ENCODE measurements at places on chromosomes 11 and 22. TPM values are rescaled to one million over a fixed set of nuclear protein-coding genes. Genes with fewer than 3 reads are reported as not detected.
A peak's percentile ranks its signal among the peaks of the same experiment; 100 is the strongest.

GRCh38 chr11:132140056-132140455, 769.6 kb downstream of the NTM start:
- no peak overlapping the region for H3K27ac ChIP-seq
- no peaks in the 10 kb centered on the region for H3K27me3 ChIP-seq
- no peak for DNase-seq
- H3K36me3 ChIP-seq, result no peaks in the 10 kb centered on the region
- H3K4me3 ChIP-seq, result no peak overlapping the region

- H3K4me3 ChIP-seq, result no peak overlapping the region
- H3K36me3 ChIP-seq, result no peaks in the 10 kb centered on the region
- peaks cover 4% of the 10 kb centered on the region for H3K27me3 ChIP-seq
- no peak for DNase-seq
- no peak overlapping the region for H3K27ac ChIP-seq
Measured at GRCh38 chr22:49555526-49555925, 272.1 kb downstream of the BRD1 start.

DNA sequence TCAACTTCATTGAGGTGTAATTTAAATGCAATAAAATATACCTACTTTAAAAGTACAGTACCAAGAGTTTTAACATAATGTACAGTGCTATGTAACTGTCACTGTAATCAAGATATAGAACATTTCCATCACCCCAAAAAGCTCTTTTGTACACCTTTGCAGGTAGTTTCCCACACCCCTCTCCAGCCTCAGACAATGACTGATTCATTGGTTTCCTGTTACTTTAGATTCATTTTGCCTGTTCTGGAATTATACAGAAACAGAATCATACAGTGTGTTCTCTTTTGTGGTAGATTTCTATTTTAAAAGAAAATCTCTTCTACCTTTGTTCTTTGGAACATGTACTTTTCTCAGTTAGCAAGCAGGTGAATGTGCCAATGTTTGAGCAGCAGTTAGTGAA, 38.2 kb downstream of the SHISA8 start:
- peaks cover 31% of the 10 kb centered on the region for H3K36me3 ChIP-seq
- no peak overlapping the region for H3K4me3 ChIP-seq
- H3K27me3 ChIP-seq, result no peaks in the 10 kb centered on the region
- H3K4me1 ChIP-seq, result no peaks in the 10 kb centered on the region

GRCh38 chr11:126304457-126305075, 706 bp downstream of the DCPS start:
- H3K4me1 ChIP-seq, result peaks cover 35% of the 10 kb centered on the region
- no peaks in the 10 kb centered on the region for H3K36me3 ChIP-seq
- DNase-seq, result no peak
- peak overlapping the region; percentile 92 for H3K4me3 ChIP-seq
- peak overlapping the region; percentile 98 for H3K27ac ChIP-seq
- H3K27me3 ChIP-seq, result no peaks in the 10 kb centered on the region

DNA sequence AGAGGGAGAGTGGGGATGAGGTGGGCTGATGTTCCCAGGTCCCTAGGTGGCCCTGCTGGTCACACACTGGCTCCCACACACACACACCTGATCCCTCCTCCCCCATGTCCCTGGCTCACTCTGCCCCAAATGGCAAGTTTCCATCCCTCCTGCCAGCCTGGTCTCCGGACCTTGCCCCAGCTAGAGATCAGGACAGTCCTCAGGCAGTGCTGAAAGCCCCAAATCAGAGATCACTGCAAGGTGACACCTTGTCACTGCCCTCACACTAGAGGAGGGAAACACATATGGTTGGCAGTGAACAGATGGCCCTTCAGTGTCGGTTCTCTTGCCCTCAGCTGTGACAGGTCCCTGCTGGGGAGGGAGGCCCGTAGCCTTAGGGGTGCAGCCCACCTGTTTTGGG, 7.6 kb downstream of the TMPRSS5 start:
- DNase-seq, result no peak
- no peaks in the 10 kb centered on the region for H3K4me1 ChIP-seq
- peaks cover 1% of the 10 kb centered on the region for H3K27me3 ChIP-seq

DNA sequence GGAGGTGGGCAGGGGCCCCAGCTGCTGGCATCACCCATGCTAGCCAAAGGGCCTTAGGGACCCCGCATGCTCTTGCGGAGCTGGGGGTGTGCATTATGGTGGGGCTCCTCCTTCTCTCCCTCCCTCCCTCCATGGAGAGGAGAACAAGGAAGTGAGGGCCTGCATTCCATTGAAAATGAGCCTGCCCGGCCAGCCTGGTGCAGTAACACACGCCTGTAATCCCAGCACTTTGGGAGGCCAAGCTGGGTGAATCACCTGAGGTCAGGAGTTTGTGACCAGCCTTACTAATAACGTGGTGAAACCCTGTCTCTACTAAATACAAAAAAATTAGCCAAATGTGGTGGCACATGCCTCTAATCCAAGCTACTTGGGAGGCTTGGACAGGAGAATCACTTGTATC, 22.4 kb downstream of the SNAP29 start:
- H3K27me3 ChIP-seq, result no peaks in the 10 kb centered on the region
- H3K4me3 ChIP-seq, result no peak overlapping the region

DNA sequence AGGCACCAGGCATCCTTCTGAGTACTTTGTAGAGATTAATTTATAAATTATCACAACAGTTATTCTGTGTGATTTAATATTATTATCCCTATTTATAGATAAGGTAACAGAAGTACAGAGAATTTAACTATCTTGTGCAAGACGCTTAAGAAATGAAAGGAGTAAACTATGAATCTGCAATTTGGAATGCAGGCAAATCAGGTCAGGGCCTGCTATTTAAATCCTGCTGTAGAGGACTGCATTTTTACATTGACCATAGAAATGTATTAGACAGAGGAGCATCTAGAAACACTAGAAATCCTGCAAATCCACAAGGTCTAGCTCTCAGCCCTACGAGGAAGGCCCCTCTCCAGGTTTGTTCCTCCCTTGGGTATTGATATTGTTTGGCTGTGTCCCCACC, 336.2 kb downstream of the ETS1 start:
- no peaks in the 10 kb centered on the region for H3K27me3 ChIP-seq
- no peak for DNase-seq
- H3K4me1 ChIP-seq, result peaks cover 22% of the 10 kb centered on the region
- no peaks in the 10 kb centered on the region for H3K36me3 ChIP-seq

GRCh38 chr11:76380159-76380976, 564 bp downstream of the THAP12 start:
- peak overlapping the region; percentile 91 for H3K4me3 ChIP-seq
- H3K4me1 ChIP-seq, result peaks cover 29% of the 10 kb centered on the region
- H3K27ac ChIP-seq, result peak overlapping the region; percentile 85
- no peak for DNase-seq

- H3K27me3 ChIP-seq, result no peaks in the 10 kb centered on the region
- H3K4me3 ChIP-seq, result no peak overlapping the region
- peaks cover 3% of the 10 kb centered on the region for H3K36me3 ChIP-seq
- DNase-seq, result no peak
- peaks cover 30% of the 10 kb centered on the region for H3K4me1 ChIP-seq
Measured at GRCh38 chr11:15794361-15795150, 561.8 kb downstream of the SOX6 start.

GRCh38 chr22:20156042-20156389, 5.2 kb upstream of the CCDC188 start:
- no peak overlapping the region for H3K4me3 ChIP-seq
- H3K4me1 ChIP-seq, result peaks cover 12% of the 10 kb centered on the region
- DNase-seq, result no peak
- no peaks in the 10 kb centered on the region for H3K27me3 ChIP-seq
- no peaks in the 10 kb centered on the region for H3K36me3 ChIP-seq
- H3K27ac ChIP-seq, result no peak overlapping the region

DNA sequence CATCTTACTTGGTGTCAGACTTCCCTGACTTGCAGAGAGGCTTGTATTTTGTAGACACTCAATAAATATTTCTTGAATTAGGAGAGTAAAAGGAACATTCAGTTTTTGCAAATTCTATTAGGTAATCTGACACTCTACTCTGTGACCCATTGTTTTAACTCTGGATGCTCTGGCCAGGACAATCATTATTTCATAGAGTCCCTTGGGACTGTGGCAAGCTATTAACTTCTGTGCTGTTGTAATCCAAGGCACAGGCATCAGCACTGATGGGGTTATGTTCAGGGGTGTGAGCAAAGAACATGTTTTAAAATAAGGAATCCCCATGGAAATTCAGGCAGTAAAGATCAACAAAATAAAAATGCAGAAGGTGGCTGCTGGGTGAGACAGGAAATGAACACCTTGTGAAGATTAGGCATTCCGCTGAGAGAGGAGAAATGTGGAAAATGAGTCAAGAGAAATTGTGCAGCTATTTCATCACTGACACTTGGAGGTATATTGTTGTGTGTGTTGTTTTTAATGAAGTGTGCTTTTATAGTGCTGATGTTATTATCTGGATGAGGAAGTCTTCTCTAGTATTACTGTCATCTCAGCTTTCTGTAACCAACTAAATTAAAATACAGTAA, 175.2 kb downstream of the WNT11 start:
- H3K27me3 ChIP-seq, result no peaks in the 10 kb centered on the region
- H3K4me3 ChIP-seq, result no peak overlapping the region
- H3K36me3 ChIP-seq, result peaks cover 2% of the 10 kb centered on the region
- peaks cover 63% of the 10 kb centered on the region for H3K4me1 ChIP-seq
- DNase-seq, result no peak

DNA sequence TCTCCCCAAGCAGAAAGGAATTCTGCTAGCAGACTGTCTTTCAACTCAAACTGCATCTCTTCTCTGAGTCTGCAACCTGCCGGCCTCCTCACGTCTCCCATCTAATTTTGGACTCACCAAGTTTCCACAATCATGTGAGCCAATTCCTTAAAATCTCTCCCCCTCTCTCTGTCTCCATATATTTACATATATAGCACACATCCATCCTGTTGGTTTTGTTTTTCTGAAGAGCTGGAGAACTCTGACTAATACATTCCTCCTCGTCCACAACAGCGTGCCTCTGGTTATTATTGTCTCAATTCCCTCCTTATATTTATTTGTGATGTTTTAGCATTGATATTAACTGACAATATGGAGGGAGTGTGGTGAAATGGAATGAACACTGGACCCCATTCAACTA, 29.6 kb upstream of the FJX1 start:
- H3K27ac ChIP-seq, result peak overlapping the region; percentile 28
- H3K36me3 ChIP-seq, result no peaks in the 10 kb centered on the region
- H3K27me3 ChIP-seq, result no peaks in the 10 kb centered on the region

DNA sequence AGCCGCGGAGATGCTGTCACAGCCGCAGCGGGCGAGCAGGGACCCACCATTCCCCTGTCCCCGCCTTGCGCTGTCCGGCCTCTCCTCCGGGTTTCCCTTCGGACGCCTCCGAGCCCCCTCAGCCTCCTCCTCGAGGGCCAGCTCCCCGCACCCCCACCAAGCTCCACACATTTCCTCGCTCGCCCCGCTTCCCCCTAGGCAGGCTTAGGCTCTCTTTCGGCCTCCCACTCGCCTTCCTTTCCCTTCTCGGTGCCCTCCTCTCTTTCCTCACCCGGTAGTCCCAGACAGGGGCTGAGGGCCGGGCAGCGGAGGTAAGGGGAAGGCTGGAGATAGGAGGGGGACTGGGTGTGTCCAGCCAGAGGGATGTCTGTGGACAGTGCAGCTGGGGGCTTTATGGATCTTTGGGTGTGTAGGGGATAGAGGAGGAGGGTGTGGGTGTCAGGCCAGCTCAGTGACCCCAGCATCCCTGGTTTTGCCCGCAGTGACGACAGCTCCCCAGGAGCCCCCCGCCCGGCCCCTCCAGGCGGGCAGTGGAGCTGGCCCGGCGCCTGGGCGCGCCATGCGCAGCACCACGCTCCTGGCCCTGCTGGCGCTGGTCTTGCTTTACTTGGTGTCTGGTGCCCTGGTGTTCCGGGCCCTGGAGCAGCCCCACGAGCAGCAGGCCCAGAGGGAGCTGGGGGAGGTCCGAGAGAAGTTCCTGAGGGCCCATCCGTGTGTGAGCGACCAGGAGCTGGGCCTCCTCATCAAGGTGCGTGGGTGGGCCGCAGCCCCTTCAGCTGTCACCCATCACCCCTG, 1.6 kb downstream of the KCNK4 start:
- H3K36me3 ChIP-seq, result no peaks in the 10 kb centered on the region
- H3K27ac ChIP-seq, result no peak overlapping the region
- H3K4me1 ChIP-seq, result peaks cover 16% of the 10 kb centered on the region

DNA sequence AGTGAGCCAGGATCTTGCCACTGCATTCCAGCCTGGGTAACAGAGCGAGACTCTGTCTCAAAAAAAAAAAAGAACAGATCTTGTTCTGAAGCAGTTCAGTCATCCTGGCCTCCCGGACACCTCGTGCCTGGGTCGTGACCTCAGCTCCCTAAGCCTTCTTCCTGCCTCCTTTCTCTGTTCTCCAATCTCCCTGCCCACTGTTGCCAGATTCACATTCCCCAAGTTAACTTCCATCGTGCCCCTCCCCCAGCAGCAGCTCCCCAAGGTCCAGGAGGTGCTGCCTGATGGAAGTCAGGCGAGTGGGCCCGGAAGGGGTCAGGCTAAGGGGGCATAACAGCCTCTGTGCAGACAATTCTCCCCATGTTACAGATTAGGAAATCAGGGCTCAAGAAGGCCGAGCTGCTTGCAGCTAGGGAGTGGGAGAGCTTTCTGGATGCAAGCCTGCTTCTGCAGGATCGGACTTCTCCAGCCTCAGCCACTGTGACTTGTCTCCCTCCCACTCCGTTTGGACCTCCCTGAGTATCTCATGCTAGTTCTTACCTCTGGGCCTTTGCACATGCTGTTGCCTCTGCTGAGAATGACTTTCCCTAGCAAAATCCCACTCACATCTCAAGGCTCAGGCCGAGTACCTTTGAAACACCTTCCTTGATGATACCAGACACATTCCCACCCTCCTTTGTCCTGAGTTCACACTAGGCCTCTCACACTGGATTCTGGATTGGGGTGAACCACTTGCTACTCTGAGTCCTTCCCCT, 14.3 kb upstream of the TMEM184B start:
- H3K4me3 ChIP-seq, result no peak overlapping the region
- no peak for DNase-seq
- no peaks in the 10 kb centered on the region for H3K27me3 ChIP-seq
- peak overlapping the region; percentile 37 for H3K27ac ChIP-seq
- peaks cover 20% of the 10 kb centered on the region for H3K4me1 ChIP-seq
- H3K36me3 ChIP-seq, result peaks cover 5% of the 10 kb centered on the region

- no peak overlapping the region for H3K4me3 ChIP-seq
- H3K27ac ChIP-seq, result no peak overlapping the region
- H3K36me3 ChIP-seq, result no peaks in the 10 kb centered on the region
- DNase-seq, result no peak
- peaks cover 10% of the 10 kb centered on the region for H3K4me1 ChIP-seq
Measured at GRCh38 chr11:83115551-83115950, 41.4 kb upstream of the PCF11 start.

DNA sequence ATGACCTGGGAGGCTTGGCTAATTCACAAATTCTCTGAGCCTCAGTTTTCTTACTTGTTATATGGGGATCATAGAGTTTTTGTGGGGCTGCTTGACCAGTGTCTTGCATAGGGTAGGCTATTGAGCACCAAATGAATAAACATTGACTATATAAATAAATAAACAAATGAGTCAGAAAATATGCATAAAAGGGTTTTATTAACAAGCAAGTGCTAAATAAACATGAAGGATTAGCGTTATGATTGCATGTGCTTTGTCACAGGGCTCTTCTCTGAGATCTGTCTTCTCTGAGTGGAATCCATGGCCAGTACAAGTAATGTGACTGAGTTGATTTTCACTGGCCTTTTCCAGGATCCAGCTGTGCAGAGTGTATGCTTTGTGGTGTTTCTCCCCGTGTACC, at the start of gene OR4B1:
Gene OR4B1 (plus strand): TSS at position 301 of the 400 bp plus-strand sequence. CDS start 0 bp downstream, at position 301.
- H3K27me3 ChIP-seq, result peaks cover 24% of the 10 kb centered on the region
- H3K27ac ChIP-seq, result no peak within 1 kb of the TSS
- DNase-seq, result no peak
- H3K4me1 ChIP-seq, result no peaks in the 10 kb centered on the region
- H3K36me3 ChIP-seq, result no peaks in the 10 kb centered on the region
- H3K4me3 ChIP-seq, result no peak within 1 kb of the TSS

MS4A6E gene
- total RNA-seq, result not detected

CYP2D6 gene
- 1.7 TPM for total RNA-seq

TNNT3 gene
- total RNA-seq, result 1.3 TPM

BATF2 gene
- total RNA-seq, result not detected

GGT5 gene
- 37.5 TPM for total RNA-seq

OR52N2 gene
- total RNA-seq, result not detected

SCGB1D2 gene
- total RNA-seq, result not detected

ARHGAP42 gene
- total RNA-seq, result 15.1 TPM

OR52E8 gene
- total RNA-seq, result not detected

NPAS4 gene
- total RNA-seq, result 1.2 TPM
